ENCODE measurements at places on chromosomes 2 and 18.

DNA sequence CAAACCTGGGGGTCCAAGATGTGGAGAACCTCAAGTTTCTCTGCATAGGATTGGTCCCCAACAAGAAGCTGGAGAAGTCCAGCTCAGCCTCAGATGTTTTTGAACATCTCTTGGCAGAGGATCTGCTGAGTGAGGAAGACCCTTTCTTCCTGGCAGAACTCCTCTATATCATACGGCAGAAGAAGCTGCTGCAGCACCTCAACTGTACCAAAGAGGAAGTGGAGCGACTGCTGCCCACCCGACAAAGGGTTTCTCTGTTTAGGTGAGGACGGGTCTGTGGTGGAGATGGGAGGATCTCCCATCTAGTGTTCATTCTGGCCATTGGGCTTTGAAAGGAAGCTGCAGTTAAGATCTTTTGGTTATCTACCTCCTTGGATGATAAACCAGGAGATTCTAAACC lies 2.9 kb downstream of the CASP10 start:
- no peak for DNase-seq

GRCh38 chr18:3623769-3624545 lies 174.0 kb downstream of the TGIF1 start:
- no peak for DNase-seq

DNA sequence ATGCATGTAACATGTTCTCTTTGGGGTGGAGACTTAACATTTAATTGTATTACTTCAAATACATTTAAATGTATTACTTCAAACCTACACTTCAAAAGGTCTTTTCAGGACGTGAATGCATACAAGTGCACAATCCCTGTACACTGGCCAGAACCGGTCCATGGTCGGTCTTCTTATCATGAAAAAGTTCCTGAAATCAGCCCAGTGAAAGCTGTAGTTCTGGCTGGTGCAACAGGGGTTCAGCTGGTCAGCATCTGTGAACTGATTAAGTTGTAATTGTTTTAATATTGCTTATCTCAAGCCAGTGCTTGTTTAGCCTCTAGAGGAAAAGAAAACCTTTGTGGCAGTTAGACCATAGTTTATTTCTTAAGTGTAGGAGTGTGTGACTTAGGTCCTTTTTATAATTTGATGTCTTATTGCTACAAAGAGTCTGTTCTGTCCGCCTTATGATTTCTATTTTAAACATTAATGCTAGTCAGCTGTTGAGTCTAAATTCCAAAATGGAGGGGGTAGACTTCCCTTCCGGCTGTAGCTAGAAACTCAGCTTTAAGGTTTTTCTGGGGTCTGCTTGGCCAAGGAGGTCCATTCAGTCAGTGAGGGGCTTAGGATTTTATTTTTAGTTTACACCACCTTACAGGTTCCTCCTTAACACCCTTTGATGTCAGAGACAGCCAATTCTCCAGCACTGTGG lies 768 bp upstream of the CYBRD1 start:
- DNase-seq = no peak

DNA sequence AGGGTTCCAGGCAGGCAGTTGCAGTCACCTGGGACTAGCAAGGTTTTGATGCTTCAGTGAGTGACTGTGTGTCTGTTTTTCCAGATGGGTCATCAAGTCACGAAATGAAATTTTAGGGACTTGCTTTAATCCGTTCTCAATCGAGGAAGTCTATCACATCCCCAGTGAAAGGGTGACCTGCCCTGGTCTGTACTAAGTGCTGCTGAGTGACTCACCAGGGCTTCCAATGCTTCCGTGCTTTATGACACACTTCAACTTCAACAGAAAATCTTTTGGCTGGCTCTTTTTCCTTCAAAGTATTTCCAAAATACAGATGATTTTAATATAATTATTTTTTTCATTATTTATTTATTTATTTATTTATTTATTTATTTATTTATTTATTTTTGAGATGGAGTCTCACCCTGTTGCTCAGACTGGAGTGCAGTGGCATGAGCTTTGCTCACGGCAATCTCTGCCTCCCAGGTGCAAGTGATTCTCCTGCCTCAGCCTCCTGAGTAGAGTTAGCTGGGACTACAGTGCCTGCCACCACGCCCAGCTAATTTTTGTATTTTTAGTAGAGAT lies 18.4 kb downstream of the TFCP2L1 start:
- DNase-seq = no peak

- no peak for DNase-seq
Observed at GRCh38 chr2:158211502-158211901, 109.8 kb downstream of the UPP2 start.

DNA sequence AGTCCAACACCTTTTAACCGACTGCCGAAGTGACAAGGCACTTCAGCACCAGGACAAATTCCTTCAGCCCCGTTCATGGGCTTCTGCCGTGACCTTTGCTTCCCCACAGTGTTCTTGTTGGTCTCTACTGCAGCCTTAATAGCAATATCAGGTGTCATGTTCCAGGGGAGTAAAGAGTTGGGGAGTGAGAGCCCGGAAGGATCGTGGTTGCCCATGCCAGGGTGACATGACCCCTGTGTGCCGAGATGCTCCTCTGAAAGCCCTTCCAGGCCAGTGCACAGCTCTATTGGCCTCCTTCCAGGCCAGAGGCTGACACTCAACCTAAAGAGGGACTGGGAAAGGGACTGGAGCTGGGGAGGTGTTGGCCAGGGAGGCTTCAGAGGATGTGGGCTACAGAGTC lies 279.2 kb downstream of the CYRIA start:
- no peak for DNase-seq

DNA sequence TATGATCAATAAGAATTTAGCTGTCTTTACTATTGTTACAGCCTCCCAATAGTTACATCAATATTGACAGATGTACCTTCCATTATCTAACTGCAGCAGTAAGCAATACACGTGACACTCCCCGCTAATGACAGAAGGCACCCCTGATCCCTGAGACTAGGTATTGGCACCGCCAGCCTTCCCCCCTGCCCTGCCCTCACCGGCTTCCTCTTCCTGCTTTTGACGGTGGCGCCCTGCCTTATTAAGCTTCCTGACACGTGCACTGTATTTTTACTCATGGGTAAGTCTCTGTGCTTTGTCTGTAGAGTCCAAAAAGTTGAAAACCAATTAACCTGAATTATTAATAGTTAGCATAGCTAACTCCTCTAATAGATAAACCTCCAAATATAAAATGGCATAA lies 223.5 kb downstream of the EIPR1 start:
- no peak for DNase-seq

DNA sequence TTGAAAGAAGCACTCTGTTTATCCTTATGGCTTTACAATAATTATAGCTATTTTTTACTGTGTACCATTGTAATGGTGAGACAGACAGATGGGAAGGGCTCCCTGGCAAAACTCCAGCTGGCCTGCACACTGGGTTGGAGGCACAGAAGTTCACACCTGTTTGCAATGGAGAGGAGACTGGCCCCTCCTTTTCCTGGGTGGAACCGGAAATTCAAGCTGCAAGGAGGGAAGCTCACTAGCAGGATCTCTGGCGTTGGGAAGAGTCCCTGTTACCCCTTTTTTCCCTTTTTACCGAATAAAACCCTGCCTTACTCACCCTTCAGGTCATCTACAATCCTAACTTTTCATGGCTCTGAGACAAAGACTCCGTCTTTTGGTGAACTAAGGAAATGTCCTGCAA lies 100.3 kb upstream of the TFPI start:
- peak; percentile 43 for DNase-seq

GRCh38 chr2:73238149-73238548 lies 4.0 kb downstream of the CCT7 start:
- no peak for DNase-seq

DNA sequence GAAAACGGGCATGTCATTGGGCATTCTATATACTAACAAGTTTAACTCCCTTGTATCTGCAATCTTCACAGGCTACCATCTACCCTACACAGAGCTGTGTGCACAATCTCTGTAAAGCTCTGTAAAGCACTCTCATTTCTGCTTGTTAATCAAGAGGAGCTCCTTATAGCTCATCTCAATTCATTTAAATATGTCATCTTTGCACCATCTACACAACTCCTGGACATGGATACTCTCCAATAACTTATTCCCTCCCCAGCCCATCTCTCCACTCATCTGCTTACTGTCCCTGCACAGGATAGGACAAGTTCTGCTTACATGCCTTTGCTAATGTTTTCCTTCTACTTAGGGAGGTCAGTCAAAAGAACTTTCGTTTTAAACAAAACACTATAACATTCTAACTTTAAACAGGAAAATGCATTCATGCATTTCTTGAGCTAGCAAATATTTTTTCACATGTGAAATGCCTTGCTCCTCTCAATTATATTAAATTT lies 61.4 kb downstream of the DPP4 start:
- DNase-seq = no peak

- no peak for DNase-seq
Observed at GRCh38 chr2:165637396-165637795, 156.7 kb downstream of the GALNT3 start.

DNA sequence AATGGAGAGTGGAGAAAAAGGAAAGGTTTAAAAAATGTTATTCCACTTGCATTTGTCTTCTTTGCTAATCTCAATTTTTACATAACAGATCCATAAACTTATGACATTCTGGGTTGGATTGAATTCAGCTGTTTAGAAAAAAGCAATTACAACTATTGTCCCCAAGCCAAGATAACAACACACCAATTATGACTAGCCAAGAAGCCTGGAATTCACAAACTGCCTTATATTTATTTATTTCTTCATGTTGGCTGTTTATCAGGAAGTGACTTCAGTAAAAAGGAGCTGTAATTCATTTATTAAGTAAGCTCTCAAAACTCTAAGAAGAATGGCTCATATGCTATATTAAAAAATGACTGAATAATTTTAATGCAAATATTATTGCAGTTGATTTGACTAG lies 137.4 kb downstream of the CALCRL start:
- DNase-seq = no peak

- no peak for DNase-seq
Observed at GRCh38 chr2:42868874-42869273, 76.5 kb upstream of the HAAO start.

GRCh38 chr2:150586858-150587257 lies 99.4 kb upstream of the RND3 start:
- DNase-seq = no peak

DNA sequence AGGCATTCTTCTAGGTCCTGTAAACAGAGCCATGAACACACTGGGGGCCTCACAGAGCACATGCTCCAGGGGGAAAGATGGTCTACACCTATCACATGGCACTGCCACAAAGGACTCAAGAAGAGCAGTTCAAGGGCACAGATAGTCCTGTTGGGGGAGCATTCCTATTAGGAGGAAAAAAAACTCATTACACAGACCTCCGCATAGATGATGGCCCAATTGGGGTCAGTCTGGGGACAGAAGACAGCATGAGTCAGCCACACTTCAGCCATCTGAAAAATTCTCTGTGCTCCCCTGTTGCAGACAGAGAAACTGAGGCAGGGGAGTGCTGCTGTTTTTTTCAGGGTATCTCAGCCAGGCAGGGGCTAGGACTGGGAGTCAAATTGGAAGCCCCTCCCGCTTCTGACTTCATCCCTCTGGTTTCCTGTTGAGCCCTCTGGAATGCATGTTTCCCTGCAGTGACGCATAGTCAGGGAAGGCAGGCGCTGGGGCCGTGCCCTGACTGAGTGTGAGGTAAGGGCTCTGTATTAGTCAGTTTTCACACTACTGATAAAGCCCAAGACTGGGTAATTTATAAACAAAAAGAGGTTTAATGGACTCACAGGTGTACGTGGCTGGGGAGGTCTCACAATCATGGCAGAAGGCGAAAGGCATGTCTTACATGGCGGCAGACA lies 67.9 kb downstream of the RHOB start:
- DNase-seq = no peak

- peak; percentile 74 for DNase-seq
Observed at GRCh38 chr2:216692636-216693413, 2.5 kb downstream of the IGFBP5 start.

GRCh38 chr2:101150306-101151145 lies 656 bp downstream of the TBC1D8 start:
- DNase-seq = peak; percentile 69

DNA sequence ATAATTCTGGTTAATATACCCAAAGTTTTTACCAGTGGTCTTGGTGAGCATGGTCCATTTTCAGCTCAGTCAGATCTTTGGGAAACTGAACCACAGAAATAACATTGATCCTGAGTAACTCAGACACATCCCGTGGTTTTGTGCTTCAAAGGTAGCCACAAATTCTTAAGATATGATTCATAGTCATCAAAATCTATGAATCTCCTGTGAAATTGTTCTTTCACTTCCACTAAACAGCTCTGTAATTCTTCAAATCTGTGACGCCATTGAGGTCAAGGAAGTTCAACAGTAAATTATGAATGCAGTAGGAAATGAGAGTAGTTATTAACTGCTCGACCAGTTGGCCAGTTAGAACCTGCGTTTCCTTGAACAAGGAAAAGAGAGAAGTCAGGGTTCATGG lies 147.3 kb downstream of the IRS1 start:
- DNase-seq = no peak

All from D341Med (cell line).